ENCODE measurements at places on chromosomes 1 and 21.

DNA sequence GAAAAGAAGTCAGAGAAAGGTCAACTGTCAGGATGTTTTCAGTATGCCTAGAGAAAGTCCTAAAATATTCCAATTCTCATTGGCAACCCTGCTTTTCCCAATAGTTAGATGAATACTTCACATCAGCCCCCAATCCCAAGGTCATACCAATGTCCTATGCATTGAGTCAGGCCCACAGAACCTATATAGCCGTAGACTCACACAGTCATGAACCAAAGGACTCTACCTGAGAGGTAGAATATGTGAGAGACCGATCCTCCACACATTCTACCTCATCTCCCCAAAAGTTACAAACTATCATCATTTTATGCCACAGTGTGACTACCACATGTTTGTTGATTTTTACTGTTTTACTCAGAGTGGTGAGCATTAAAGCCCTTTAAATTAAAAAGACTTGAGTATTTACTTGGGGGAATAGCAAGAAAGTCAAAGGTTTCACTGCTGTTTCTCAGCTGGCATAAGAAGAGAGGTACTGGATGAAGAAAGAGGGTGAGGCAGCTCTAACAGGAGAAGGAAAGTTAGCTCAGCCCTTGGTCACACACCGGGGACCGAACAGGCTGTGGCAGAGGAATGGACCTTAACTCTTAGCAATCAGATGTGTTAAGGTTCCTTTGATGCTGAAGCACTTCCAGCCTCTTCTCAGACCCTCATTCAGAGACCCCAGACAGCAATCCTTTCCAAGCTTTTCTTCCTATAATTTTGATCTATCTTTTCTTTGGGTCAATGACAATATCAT lies 937 bp downstream of the CD48 start:
- DNase-seq: no peak

DNA sequence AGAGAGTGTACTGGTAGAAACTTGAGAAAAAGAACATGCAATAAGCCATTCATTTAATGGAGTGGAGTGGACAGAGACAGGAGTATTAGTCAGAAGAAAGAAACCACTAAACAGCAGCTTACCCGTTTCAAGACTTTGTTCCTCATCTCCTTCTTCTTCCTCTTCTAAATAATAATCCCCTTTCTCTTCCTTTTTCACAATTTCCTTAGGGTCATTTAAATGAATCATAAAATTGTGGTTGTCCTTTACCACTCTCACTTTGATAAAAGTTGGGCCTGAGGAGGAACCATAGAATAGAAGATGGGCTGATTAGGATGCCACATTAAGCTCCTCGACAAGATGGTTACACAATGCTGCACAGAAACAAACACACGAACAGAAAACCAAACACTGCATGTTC lies 109.6 kb downstream of the WDR3 start:
- DNase-seq: no peak

DNA sequence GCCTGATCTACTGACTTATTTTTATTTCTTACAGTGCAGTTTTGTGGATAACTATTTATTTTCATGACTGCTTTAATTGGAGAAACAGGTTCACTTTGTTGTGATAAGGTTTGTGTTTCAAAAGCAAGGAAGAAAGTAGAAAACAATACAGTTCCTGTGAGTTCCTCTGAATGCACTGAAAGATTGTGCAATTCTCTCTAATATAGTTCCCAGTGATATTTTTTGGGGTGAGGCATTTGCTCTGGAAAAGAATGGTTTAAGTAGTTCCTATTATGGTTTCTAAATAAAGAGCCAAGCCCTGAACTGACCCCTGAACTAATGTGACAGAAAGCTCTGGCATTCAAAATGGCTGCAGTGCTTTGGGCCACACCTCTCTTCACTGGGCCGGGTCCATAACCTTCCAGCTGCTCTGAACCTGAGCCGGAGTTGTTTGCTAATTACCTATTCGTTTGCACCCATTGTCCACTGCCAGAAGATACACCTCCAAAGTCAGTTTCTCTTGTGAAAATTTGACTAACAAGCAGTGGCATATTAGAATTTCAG lies 56.6 kb upstream of the VTCN1 start:
- DNase-seq: no peak

GRCh38 chr1:50027794-50028193 lies 4.0 kb upstream of the AGBL4 start:
- no peak for DNase-seq

DNA sequence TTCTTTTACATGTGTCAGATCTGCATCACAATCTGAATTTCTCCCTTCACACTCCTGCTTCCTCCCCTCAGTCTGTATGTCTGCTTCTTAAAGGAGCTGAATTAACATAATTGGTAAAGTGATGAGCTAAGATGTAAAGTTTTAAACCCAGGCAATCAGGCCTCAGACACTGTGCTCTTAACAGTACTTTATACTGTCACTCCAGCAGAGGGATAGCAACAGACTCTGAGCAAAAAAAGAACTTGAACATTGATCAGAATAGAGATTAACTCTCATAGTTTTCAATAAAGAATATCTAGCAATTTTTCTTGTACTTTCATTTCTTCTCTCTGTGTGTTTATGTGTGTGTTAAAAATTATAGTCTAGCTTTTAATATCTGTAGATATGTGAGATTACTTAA lies 110.3 kb downstream of the DUSP10 start:
- DNase-seq: no peak

GRCh38 chr1:88210103-88210787 lies 473.8 kb upstream of the PKN2 start:
- no peak for DNase-seq

DNA sequence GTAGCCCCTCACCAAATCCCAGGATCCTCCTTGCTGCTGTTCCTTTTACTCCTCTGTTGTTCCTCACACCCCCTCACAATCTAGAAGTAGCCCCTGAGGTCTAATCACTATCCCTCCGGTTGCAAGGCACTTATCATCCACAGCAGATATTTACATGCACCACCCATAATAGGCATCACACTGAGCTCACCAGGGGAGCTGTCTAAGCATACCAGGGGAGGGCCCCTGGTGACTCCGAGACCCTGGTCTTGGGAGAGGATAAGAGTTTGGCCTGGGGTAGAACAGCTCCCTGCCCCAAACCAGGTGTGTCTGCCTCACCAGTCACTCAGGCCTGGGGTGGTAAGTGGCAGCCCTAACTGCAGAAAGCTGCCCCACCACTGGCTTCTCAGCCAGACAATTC lies 37.3 kb upstream of the ZC3H12A start:
- DNase-seq: no peak

GRCh38 chr1:200252531-200252930 lies 157.3 kb downstream of the ZNF281 start:
- DNase-seq: no peak

- no peak for DNase-seq
Observed at GRCh38 chr1:19547814-19548213, 62.5 kb upstream of the CAPZB start.

DNA sequence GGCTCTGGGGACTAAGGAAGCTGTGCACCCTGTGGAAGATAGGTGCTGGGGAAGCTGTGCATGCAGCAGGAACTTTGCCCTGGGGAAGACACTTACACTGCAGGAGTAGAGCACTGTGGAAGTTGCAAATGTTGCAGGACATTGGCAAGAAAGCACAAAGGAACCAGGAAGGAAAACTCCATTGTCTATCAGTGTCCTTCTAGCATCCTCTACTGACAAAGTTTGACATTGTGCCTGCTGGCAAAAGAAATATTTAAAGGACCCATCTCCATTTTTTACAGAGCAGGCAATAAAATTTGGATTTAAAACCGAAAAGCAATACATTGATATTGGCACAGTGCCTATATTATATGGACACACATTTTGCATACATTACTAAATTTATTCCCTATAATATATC lies 394.1 kb downstream of the PBX1 start:
- no peak for DNase-seq

GRCh38 chr1:54462597-54463258 lies 56.5 kb upstream of the SSBP3 start:
- DNase-seq: no peak

- DNase-seq: peak; percentile 51
Observed at GRCh38 chr1:162056043-162056442, 13.4 kb upstream of the NOS1AP start.

- no peak for DNase-seq
Observed at GRCh38 chr1:203567596-203567995, 59.0 kb upstream of the ATP2B4 start.

DNA sequence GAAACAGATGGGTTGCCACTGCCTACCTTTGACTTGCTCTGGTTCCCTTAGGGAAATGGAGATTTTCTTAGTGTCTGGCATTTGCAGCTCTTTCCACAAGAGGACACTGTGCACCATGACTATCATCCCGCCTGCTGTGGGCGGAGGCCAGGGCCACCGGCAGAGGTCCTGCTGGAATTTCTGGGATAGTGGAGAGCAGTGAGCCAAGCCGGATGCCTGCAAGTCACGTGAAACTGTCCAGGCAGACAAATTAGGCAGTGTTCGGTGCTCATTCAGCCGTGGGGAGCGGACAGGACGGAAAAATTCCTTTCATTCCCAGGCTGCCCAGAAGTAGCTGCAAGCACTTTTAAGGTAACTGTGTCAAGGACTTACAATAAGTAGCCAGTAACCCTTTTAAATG lies 43.4 kb downstream of the IGSF5 start:
- no peak for DNase-seq

- no peak for DNase-seq
Observed at GRCh38 chr1:208154040-208154439, 90.1 kb downstream of the PLXNA2 start.

DNA sequence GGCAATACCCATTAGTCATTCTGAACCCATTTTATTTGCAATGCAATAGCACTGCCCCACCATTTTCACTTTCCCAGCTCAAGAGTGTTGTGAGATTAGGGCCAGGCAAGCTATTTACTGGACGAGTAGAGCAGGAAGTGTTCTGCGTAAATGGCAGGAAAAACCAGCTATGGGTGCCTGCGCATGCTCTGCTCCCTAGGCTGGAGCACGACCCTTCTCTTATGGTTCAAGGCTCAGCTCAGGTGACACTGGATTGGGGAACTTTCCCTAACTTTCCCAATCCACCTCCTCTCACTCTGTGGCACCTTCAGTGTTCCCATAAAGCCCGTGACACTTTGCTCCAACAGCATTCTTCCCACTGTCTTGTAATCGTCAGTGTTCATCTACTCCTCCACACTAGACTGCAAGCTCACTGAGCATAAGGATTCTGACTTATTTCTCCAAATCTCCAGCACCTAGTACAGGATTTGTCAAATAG lies 3.6 kb upstream of the MAN1A2 start:
- no peak for DNase-seq

DNA sequence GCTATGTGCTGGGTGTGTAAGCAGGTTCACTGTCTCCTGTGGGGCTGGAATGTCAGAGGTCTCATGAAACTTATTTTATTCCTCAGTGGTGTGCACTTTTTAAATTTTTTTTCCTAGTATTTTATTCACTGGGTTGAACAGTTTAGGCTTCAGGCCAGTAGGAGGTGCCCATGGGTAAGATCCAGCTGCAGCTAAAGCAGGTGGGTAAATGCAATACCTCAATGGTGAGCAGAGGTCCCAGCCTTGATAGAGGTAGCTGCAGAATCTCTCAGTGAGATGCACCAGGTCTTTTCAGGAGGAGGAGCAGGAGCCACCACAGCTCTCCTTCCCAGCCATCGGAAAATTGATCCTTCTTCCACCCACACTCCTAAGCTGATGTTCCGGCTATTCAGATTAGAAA lies 12.6 kb upstream of the OR6N2 start:
- DNase-seq: peak; percentile 43

DNA sequence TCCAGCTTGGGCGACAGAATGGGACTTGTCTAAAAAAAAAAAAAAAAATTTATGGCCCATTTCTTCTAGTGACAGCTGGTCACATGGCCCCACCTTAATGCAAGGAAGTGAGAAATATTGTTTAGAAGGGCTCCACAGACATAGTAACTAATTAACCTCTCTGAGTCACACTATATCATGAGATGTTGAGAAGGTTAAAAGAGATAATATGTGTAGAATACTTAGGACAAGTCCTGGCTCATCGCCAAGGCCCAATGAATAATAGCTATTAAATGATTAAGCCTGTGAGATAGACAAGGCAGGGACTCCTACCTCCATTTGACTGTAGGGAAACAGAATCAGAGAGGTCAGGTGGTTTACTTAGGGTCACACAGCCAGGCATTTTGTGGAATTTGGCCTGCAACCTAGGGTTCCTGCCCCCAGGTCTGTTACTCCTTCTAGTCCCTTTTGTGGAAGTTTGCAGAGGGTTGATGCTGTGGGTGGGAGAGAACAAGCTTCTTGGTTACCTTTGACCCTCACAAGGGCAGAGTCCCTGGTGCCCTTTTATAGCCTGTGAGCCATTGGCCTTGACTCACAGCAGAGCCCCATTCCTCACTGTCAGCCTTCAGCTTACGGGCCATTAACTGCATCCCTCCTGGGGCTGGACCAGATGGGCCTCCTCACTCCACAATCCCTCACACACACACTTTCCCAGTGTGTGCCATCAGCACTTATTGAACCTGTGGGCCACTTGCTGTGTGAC lies 48.5 kb downstream of the OPRD1 start:
- no peak for DNase-seq

DNA sequence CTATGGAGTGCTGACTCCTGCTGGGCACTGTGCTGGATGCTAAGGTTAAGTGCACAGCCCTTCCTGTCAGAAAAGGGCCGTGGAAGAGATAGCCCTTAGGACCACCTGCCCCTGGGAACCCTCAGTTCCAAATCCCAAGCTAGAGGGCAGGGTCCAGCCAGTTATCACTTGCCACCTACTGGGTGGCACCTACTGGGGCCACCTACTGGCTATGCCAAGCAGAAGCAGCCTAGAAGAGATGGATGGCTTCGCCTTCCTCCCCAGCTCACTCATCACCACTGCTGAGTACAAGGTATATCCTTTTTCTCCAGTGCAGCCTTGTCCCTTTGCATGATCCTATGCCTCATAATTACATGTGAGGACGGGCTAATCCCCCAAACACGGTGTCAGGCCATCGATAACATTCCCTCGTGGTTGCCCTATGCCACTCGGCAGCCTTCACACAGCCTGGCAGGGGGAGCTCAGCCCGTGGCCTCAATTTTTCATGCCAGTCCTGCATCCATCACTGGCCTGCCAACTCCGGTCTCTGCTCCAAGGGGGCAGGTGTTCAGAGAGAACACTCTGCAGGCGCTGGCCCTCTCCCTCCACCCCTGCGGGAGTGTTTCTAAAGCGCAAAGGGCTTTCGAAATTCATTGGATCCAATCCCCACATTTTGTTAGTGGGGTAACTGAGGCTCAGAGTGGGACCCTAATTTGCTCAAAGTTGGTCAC lies 49.0 kb downstream of the SYT2 start:
- no peak for DNase-seq

GRCh38 chr1:54583307-54583686 lies 35.3 kb downstream of the ACOT11 start:
- DNase-seq: no peak
